ENCODE measurements at places on chromosomes 1 and 21.

DNA sequence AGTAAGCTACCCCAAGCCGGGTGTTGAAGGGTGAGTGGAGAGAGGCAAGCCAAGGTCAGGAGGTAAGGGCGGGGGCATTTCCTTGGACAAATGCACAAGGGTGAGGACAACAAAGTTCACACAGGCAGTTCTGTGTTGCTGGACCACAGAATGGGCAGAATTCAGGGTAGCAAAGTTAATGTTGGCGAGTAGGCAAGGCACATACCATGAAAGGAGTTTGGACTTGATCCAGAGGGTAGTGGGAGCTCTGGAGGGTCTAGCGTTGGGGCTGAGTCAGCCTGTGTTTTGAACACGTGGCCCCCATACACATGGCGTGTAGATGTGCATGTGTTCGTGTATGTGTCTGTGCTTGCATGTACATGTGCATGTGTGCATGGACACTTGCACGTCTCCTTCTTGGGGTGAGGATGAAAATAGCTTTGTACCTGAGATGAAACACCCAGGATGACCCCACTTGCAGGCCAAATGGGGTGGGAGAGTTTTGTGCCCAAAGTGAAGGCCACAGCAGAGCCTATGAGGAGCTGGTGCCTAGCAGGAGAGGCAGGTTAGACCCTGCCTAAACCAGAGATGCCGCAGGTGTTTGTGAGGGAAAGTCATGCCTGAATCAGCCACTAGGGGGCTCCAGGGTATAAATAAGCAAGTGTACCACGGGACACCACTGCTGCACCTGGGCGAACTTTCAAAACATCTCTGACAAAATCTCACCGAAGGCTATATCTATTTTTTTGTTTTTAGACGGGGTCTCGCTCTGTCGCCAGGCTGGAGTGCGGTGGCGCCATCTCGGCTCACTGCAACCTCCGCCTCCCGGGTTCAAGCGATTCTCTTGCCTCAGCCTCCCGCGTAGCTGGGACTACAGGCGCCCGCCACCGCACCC lies 21.8 kb downstream of the SLC27A3 start:
- no peak for DNase-seq

DNA sequence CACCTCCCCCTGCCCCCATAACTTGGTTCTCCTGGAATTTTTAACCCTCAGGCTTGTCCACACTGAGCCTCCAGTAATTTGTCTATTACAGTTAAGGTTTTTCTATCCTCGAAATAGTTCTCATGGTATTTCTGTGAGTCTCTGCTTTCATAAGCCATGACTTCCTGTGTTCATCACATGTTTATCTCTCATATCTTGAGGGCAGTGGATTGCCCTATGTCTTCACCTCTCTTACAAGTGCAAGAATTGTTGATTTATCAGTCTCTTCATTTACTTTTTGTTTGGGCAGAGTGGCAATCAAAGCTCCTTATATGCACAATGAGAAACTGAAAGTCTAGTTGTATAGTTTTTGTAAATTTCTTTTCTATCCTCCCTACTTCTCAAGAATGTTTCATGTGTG lies 328.4 kb downstream of the PLA2G4A start:
- DNase-seq = no peak

- DNase-seq = no peak
These were observed 16.9 kb downstream of the ATG4C start for GRCh38 chr1:62800825-62801306.

DNA sequence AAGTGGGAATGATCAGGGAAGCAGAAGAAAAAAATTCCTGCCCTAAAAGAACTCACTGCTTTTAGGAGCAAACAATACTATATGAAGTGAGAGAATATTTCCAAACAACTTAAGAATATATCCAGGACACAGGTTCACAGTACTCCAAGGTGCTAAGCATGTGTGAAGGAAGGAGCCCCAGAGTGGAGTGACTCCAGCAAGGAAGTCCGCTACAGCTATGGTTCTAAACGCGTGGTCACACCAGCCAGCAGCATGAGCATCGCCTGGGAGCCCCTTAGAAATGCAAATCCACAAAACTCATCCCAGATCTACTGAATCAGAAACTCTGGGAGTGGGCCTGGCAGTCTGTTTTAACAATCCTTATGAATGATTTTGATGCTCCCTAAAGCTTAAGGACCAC lies 36.1 kb downstream of the GADD45A start:
- DNase-seq = no peak

GRCh38 chr1:212218065-212218464 lies 67.1 kb upstream of the PPP2R5A start:
- no peak for DNase-seq

DNA sequence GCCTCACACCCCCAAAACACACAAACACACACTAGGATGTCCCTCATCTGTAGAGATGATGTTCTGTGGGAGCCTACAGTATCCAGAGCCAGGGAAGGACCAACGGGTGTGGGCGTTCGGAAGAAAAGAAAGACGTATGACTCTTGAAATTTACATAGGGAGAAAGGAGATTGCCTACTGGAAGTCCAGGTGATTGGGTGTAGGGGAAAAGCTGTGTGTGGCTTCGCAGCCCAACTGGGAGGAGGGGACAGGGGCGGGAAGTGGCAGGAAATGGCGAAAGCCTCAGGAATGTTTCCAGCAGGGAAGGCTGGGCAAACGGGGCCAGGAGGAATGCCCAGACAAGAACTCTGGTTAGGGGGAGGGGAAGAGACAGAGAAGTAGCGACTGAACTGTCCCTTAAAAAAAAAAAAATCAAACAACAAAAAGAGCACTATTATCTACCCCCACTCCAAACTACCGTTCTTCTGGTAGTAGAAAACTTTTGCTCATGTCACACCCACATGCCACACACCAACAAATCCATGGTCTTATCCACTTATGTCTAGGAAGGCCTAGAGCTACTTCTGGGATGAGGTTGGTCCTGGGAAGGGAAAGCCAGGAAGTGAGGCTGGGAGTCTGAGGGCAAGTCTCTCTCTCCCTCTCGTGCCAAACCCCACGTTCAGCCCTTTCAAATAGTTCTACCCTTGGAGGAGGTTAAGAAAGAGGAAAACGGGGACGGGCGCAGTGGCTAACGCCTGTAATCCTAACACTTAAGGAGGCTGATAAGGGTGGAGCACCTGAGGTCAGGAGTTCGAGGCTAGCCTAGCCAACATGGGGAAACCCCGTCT lies 1.8 kb upstream of the CKS1B start:
- no peak for DNase-seq

GRCh38 chr1:98044071-98044697 lies 123.3 kb upstream of the DPYD start:
- no peak for DNase-seq

DNA sequence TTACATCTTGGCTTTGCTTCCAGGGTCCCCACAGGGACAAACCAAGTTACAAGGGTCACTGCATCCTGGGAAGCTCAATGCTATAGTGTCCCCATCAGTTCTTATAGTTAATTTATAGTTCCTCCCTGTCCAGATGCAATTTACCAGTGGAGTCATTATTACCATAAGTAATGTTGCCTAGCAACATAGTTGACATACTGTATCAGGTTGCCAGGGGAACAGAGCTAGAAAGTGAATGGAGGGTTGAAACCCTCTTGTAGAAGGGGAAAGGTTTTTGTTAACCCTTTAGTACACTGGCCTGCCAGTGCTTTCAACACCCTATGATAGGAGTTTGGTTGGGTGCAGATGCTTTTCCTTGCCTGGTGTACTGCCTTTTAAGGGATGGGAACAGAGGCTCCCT lies 34.3 kb upstream of the TTC4 start:
- DNase-seq = no peak

- no peak for DNase-seq
These were observed 118.2 kb upstream of the ADGRL2 start for GRCh38 chr1:81682490-81682889.

- DNase-seq = no peak
These were observed 17.8 kb upstream of the HSD3B1 start for GRCh38 chr1:119489201-119489600.

- DNase-seq = no peak
These were observed 4.6 kb upstream of the TRPM2 start for GRCh38 chr21:44348861-44349260.

DNA sequence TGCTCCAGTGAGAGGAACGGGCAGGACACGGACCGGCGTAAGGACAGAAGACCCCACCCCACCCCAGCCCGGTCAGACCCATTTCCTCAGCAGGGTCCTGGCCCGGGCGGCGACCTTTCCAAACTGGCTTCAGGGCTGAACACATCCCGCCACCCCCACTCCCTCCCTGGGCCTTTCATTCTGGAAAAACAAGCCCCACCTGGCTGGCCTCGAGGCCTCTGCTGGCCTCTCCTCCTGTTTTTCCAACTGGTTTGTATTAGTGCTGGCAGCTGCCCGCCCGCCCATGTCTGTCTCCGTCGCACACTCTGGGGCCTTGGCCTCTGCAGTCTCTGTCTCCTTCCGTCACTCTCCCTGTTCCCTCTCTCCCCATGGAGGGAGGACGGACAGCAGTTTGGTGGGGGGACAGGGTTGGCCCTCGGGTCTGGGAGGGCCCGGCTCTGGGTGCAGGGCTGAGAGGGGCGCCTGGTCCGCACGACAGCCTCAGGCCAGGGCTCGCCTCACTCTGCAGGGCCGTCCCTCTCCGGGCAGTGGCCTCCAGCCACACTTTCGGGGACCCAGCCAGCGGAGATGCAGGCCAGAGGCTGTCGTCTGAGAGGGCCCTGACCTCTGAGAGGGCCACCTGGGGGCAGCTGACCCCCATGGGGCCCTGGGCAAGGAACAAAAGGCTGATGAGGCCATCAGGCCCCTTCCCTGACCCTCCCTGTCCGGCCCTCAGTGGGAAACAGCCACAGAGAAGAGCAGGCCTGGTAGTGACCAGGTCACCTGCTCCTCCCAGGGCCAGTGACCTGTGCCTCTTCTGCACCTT lies 1.5 kb upstream of the MXRA8 start:
- DNase-seq = no peak

GRCh38 chr1:156582388-156583017 lies 3.0 kb downstream of the TTC24 start:
- no peak for DNase-seq

- no peak for DNase-seq
These were observed 103.5 kb downstream of the RPE65 start for GRCh38 chr1:68346188-68346808.

GRCh38 chr1:37169743-37170275 lies 135.5 kb upstream of the GRIK3 start:
- no peak for DNase-seq

- no peak for DNase-seq
These were observed 13.3 kb downstream of the RNU5D-1 start for GRCh38 chr1:44717653-44718052.

DNA sequence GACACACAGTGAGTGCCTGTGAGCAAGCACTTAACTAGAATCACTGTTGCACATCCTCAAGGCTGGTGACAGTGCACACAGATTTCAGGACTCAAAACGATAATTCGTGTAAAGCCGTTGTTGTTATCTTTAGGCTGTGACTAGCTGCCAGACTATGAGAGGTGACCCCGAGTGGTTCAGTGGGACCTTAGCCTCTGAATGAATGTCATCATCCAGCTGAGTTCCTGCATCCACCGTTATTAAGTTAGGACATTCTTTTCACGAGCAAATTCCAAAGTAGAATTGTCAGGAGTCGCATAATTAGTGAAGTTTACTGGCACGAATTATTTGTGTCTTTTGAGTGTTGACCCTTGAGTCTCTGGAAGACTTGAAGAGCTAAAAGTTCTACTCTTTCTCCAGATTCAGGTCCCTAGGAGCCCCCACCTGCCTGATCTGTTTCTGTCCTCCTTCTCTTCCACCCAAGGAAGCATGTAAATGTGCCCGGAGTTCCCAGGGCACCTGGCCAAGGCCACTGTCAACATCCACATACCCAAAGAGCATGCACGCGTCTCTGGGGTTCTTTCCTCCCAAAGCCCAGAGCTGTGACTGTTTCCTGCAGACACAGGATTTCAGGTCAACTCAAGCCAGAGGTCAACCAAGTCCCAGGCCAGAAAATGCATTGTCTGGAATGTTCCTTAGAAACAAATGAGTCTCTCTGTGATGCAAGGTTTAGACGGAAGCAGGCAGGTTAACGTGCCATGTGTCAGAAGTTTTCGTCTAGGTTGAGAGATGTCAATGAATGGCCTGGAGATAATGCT lies 207.2 kb downstream of the TOMM20 start:
- DNase-seq = no peak

- no peak for DNase-seq
These were observed 445.4 kb upstream of the NFIA start for GRCh38 chr1:60636946-60637345.

- DNase-seq = no peak
These were observed 147.6 kb downstream of the PBX1 start for GRCh38 chr1:164706606-164706987.

DNA sequence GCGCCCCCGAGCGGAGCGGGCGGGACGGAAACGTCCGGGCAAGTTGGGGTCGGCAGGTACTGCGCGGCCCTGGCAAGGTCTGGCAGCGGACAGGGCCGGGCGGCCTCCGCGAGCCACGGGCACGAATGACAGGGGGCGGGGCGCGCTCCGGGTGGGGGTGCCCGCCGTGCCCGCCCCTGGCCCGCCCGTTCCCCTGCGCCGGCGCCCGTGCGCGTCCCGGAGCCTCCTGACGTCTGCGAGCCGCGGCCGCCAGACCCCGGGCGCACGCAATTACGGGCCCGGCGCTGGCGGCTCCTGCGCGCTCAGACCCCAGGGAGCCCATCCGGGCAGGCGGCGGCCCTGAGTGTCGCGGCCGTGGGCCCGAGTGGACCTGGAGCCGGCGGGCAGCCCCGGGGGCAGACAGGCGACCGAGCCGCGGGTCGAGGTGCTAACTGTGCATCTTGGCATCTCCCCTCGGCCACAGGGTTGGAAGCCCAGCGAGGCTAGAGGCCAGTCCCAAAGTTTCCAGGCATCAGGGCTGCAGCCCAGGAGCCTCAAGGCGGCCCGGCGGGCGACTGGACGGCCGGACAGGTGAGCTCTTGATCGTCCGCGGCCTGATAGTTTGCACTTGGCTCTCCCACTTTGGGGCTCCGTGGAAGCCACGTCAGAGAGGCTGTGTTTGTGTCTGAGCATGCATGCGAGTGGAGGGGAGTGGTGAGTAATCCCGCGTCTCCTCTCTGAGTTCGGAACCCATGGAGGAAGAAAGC lies 918 bp downstream of the MIB2 start:
- no peak for DNase-seq

Data from cerebellar nuclear complex (tissue), 1 donor.